ENCODE measurements at places on chromosomes 7 and 10.

- peak; percentile 50 for DNase-seq
Observed at GRCh38 chr10:70145666-70146488, 623 bp downstream of the TYSND1 start.

DNA sequence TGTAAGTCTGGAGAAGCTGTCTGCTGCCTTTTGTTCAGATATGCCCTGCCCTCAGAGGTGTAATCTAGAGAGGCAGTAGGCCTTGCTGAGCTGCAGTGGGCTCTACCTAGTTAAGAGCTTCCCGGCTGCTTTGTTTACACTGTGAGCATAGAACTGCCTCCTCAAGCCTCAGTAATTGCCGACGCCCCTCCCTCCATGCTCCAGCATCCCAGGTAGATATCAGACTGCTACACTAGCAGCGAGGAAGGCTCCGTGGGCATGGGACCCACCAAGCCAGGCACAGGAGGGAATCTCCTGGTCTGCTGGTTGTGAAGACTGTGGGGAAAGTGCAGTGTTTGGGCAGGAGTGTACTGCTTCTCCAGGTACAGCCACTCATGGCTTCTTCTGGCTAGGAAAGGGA is 26.4 kb upstream of the CXCL12 start:
- no peak for DNase-seq

GRCh38 chr7:6228361-6229229 is 43.8 kb downstream of the CYTH3 start:
- DNase-seq = peak; percentile 70

DNA sequence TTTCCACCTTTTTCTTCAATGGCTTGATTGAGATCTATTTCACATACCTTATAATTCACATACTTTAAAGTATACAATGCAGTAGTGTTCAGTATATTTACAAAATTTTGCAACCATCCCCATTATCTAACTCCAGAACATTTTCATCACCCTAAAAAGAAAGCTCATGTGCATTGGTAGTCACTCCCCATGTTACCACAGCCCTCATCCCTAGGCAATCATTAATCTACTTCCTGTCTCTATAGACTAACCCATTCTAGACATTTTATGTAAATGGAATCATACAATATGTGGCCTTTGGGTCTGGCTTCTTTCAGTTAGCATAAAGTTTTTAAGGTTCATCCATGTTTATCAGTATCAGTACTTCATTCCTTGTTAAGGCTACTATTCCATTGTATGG is 214.2 kb downstream of the WDR11 start:
- DNase-seq = no peak

DNA sequence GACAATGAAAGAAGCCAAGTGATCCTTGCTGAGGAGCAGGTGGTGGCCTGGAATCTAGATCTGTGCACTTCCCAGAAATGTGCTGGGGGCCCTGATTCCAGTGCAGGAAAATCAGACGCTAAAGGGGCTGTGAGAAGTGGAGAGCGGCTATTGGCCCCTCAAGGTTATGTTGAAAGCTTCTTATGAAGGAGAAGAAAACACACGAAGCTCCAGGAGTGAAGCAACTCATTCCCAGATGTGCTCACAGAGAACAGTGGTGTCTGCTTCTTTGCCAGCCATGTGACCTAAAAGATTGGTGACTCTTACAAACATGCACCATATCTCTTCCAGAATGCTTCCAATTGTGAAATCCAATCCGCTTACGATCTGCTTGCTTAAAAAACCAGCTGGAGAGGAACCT is 679.3 kb upstream of the IGFBP3 start:
- peak; percentile 73 for DNase-seq

- no peak for DNase-seq
Observed at GRCh38 chr7:27693794-27694193, 31.1 kb upstream of the HIBADH start.

- peak; percentile 41 for DNase-seq
Observed at GRCh38 chr7:134856091-134856490, 76.7 kb downstream of the CALD1 start.

DNA sequence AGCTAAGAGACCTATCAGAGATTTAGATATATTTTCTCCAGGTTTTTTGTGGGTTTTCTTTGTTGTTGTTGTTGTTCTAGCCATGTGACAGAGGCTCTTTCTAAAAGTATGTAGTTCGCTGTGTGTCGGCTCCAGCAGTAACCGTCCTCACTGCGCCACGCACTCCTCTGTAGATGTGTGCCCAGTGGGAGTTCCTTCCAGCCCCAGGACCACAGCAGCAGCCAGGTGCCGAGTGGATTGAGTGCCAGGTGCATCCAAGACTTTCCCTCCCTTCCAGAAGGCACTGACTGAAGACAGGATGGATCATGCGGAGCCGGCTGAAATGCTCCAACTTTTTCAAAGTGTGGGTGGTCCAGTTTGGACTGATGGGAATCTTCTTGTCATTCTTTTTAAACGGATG is 31.8 kb downstream of the WDR86 start:
- no peak for DNase-seq

DNA sequence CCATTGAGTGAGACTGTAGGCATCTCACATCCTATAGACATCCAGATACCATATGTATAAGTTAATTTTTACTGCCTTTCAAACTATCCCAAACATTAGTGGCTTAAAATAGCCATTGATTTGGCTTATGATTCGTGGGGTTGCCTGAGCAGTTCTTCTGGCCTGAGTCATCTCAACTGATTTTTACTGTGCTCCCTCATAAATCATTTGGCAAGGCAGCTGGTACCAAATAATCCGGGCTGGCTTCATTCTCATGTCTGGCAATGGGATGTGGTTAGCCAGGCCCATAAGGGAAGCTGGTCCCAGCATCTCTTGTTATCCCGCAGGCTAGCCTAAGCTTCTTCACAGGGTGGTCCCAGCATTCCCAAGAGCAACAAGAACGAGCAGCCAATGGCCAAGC is 6.7 kb upstream of the LRGUK start:
- no peak for DNase-seq

- DNase-seq = peak; percentile 71
Observed at GRCh38 chr10:76302481-76302880, 871.1 kb downstream of the LRMDA start.

DNA sequence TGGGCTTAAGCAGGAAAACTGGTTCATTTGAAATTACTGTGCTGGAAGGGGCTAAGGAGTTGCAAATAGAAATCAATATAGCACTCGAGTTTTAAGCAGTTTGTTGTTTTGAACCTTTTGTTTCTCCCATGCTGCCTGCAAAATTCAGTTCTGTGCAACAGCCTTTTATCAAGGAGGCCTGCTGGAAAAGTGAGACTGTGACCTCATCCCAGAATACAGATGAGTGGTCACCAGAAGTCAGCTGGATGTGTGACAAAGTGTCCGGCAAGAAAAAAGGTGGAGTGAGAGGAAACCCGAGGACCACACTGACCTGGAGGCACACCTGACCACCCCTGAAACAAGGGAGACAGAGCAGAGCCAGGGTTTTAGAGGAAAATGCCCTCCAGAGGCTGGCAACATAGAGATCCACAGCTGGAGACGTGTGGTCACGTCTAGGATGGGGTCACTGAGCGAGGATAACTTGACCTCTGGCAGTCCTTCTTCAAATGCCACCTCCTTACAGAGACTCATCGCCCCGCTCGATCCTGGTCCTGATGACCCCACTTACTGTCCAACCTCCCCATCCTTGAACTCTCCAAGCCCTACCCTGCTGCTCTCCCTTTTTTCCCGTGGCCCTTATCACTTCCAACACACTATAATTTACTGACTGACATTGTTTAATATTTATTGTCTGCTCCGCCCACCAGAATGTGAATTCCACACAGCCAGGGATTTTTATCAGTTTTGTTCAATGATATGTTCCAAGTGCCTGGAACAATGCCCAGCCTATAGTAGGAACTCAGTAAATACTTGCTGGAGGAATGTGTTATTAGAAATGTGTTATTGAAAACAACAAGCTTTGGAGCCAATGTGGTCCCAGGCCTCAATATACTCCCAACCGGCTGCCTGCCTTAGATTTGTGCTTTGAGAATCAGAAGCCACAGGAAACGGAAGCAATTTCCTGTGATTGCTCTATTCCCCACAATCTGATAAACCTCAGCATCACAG is 243.8 kb downstream of the GLI3 start:
- peak; percentile 83 for DNase-seq

- no peak for DNase-seq
Observed at GRCh38 chr7:77699056-77699455, 2.8 kb downstream of the RSBN1L start.

DNA sequence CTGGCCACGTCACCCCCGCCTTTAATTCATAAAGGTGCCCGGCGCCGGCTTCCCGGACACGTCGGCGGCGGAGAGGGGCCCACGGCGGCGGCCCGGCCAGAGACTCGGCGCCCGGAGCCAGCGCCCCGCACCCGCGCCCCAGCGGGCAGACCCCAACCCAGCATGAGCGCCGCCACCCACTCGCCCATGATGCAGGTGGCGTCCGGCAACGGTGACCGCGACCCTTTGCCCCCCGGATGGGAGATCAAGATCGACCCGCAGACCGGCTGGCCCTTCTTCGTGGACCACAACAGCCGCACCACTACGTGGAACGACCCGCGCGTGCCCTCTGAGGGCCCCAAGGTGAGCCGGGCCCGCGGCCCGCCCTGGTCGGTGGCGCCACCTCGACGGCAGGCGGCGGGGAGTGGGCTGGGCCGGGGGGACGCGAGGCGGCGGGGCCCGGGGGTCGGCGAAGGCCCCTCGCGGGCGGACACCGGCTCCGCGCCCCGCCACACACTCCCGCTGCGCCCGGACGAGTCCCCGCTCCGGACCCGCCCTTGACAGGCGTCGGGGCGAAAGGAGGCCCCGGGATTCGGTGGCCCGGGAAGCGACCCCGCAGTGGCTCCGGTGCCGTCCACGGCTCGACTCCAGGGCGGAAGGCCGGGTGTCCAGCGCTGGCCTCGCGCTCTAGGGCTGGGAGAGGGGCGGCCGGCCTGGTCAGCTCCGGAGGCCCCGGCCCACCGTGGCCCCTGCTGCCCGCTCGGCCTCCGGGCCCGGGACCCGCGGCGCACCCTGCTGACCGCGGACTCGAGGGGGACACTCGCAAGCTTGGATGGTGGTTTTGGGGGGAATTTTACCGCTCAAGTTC is 557 bp downstream of the BAG3 start:
- DNase-seq = no peak

DNA sequence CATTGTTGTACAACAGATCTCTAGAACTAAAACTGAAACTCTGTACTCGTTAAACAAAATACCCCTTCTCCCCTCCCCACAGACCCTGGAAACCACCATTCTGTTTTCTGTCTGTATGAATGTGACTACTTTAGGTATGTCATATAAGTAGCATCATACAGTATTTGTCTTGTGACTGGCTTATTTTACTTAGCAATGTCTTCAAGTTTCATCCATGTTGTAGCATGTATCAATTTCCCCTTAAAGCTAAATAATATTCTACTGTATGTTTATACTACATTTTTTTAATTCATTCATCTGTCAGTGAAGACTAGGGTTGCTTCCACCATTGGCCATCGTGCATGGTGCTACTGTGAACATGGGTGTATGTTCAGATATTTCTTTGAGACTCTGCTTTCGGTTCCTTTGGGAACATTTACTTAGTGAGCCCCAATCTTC is 71.2 kb upstream of the RPA3 start:
- no peak for DNase-seq

- peak; percentile 53 for DNase-seq
Observed at GRCh38 chr7:12683678-12684585, 3.5 kb upstream of the ARL4A start.

GRCh38 chr7:134320201-134320600 is 3.5 kb upstream of the SLC35B4 start:
- DNase-seq = no peak

- no peak for DNase-seq
Observed at GRCh38 chr7:157602156-157602555, 265.4 kb downstream of the DNAJB6 start.

DNA sequence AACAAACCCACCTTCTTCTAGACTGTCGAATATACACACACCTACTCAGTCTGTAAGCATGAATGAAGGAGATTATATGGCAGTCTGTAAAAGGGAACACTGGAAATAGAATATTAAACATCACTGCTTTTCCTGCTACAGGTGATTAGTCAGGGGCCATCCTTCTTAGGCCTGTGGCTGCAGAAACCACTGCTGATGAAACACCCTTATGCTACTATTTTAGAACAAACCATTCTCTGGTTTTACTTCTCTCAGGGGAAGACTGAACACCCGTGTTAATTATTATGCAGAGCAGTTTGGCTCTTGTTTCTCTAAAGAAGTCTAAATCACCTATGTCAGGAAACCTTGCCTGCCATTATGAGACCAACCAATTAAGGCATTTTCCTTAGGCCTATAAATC is 351.1 kb upstream of the KLF6 start:
- DNase-seq = no peak

- DNase-seq = no peak
Observed at GRCh38 chr7:131363719-131364118, 36.0 kb downstream of the MKLN1 start.

DNA sequence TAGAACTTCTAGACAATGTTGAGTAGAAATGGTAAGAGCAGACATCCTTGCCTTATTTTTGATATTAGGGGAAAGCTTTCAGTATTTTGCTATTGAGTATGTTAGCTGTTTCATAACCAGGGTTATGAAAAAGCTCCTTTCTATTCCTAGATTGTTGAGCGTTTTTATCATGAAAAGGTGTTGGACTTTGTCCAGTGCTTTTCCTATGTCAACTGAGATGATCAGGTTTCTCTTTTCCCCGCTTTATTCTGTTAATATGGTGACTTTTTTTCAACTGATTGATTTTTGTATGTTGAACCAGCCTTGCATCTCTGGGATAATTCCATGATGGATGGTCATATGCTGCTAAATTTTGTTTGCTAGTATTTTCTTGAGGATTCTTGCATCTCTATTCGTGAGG is 58.5 kb downstream of the LCOR start:
- DNase-seq = no peak

- DNase-seq = peak; percentile 91
Observed at GRCh38 chr7:43038254-43038653, 74.2 kb upstream of the HECW1 start.

- peak; percentile 63 for DNase-seq
Observed at GRCh38 chr10:77586719-77587415, 50.7 kb downstream of the KCNMA1 start.

DNA sequence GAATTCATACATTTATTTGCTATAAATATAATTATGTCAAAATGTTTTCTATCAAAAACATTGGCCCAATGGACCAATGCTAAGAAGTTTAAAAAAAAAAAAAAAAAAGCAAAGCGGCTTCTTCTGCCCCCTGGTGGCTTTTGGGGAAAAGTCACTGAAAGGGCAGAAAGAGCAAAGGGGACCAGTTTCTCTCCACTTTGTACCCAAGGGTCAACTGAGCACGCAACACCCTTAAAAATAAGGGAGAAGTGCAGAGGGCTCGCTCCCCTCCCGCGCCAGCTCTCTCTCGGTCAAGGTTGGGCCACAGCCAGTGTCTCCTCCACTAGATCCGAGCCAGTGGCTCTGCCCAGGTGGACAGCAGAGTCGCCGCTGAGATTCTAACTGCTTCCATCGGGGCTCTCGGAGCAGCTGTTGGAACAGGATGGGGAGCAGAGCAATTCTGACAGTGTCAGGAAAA is 136.4 kb upstream of the FGFR2 start:
- DNase-seq = peak; percentile 27

DNA sequence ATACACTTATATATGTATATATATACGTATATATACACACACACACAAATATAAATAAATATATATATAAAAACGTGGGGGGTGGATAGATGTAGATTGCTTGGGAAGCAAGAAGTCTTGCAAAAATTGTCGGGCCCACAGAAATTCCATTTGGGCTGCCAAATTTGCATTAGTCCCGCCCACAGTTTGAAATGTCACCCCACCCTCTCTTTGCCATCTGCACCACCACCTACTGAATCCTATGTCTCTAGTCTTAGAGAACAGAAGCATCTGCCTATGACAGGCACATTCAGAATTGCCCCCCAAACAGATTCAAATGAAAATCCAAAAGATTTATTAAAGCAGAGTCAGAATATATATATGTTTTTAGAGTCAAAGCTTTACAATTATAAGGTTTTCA is 25.6 kb upstream of the CACNA2D1 start:
- DNase-seq = no peak

Measured in fibroblast of the aortic adventitia (primary cell).